Lung (tissue), 17 donors: ENCODE measurements at places on chromosomes 7 and 10. TPM values are rescaled to one million over a fixed set of nuclear protein-coding genes. Genes with fewer than 3 reads are reported as not detected.

Gene SH2B2
- 3.3 TPM for total RNA-seq

Gene MSS51
- total RNA-seq: 2.3 TPM

Gene MAPK8
- 33.9 TPM for total RNA-seq

Gene SMKR1
- 0.51 TPM for total RNA-seq

Gene DRGX
- total RNA-seq: not detected

- no peak overlapping the region for H3K4me3 ChIP-seq
- H3K4me1 ChIP-seq: no peaks in the 10 kb centered on the region
- no peak overlapping the region for H3K27ac ChIP-seq
- DNase-seq: no peak
Observed at GRCh38 chr7:43307522-43307921, 195.1 kb downstream of the HECW1 start.

- H3K4me1 ChIP-seq: no peaks in the 10 kb centered on the region
- DNase-seq: no peak
- no peak overlapping the region for H3K4me3 ChIP-seq
- no peak overlapping the region for H3K27ac ChIP-seq
Observed at GRCh38 chr7:108135446-108136190, 5.5 kb upstream of the LAMB4 start.

GRCh38 chr10:73744664-73744975 lies 448 bp downstream of the SEC24C start:
- peak; percentile 67 for DNase-seq
- H3K4me1 ChIP-seq: peaks cover 6% of the 10 kb centered on the region
- H3K4me3 ChIP-seq: peak overlapping the region; percentile 83
- H3K36me3 ChIP-seq: peaks cover 16% of the 10 kb centered on the region
- no peaks in the 10 kb centered on the region for H3K27me3 ChIP-seq
- H3K27ac ChIP-seq: peak overlapping the region; percentile 97

GRCh38 chr7:154744256-154744860 lies 258.6 kb downstream of the PAXIP1 start:
- no peaks in the 10 kb centered on the region for H3K36me3 ChIP-seq
- H3K27me3 ChIP-seq: no peaks in the 10 kb centered on the region
- no peak overlapping the region for H3K4me3 ChIP-seq
- H3K27ac ChIP-seq: no peak overlapping the region

GRCh38 chr7:157641866-157642265 lies 305.1 kb downstream of the DNAJB6 start:
- no peak for DNase-seq
- no peaks in the 10 kb centered on the region for H3K27me3 ChIP-seq
- no peaks in the 10 kb centered on the region for H3K4me1 ChIP-seq

DNA sequence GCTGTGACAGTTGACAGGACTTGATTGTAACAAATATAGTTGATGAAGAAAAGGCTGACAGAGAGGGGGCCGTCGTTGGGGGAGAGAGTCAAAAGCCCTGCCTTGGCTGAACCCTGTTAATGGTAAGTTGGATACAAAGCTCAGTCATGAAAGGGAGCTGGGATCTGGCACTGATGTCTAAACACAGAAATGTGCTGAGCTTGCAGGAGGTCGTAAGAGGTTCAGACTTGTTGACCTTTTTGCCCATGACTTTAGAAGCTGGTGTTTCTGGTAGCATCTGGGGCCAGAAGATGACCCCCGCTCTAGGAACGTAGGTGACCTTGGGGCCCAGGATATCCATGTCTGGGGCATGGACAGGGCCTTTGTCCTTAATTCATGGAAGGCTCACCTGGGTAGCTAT lies 294.7 kb downstream of the TCF7L2 start:
- no peaks in the 10 kb centered on the region for H3K4me1 ChIP-seq
- no peaks in the 10 kb centered on the region for H3K27me3 ChIP-seq
- no peak for DNase-seq

DNA sequence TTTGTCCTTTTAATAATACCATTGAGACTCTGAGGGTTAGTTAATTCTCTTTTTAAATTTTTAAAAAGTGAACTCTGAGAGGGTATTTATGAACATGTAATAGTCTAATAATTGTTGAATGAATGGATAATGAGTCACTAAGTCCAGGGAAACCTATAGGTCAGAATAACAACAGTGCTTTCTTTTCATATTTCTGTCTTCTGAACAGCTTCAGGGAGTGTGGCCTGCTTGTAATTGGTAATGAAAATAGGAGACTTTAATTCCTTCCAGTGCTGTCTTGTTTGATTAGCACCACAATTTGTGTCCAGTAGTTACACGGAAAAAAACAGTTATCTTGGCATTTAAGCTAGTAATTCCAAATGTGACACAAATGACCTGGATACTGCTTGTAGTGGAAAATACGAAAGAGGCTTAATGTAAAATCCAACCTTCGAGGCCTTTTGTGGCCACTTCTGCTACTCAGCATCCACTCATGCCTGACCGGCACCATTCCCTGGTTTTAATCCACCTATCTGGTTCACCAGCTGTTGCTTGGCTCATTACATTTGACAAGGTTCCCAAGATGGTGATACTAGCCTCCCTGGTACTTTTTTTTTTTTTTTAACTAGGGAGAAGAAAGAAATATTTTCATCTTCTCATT lies 149.3 kb upstream of the IMMP2L start:
- no peak for DNase-seq
- no peaks in the 10 kb centered on the region for H3K27me3 ChIP-seq
- no peaks in the 10 kb centered on the region for H3K4me1 ChIP-seq
- no peak overlapping the region for H3K4me3 ChIP-seq

DNA sequence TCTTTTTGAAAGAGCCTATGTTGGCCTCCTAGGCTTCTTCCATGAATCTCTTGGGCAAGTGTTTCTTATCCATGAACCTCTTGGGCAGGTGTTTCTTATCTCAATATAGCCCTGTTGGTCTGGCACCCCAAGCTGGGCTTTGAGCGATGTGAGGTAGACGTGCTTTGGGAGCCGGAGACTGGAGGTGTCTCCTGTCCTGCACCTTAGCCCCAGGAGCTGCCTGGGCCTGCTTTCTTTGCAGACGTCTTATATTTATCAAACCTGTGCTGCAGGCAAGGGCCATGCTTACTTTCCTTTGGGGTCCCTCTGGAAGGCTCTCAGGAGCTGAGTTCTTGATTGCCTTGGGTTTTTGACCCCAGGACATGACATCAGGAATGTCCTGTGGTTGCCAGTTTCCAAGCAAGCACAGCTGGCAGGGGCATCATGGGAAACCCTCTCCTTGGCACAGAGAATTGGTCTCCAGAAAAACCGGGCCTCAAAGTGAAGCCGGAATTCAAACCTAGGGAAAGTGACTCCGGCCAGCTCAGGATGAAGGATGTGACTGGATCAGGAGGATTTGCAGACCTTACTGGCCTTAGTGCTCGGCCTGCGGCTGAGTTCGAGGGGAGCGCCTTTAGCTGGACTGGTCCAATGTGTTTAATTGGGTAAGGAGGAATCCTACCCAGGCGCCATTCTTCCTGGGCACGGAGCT lies 2.8 kb downstream of the JAKMIP3 start:
- no peaks in the 10 kb centered on the region for H3K36me3 ChIP-seq
- peaks cover 12% of the 10 kb centered on the region for H3K4me1 ChIP-seq
- DNase-seq: no peak
- H3K27me3 ChIP-seq: no peaks in the 10 kb centered on the region

DNA sequence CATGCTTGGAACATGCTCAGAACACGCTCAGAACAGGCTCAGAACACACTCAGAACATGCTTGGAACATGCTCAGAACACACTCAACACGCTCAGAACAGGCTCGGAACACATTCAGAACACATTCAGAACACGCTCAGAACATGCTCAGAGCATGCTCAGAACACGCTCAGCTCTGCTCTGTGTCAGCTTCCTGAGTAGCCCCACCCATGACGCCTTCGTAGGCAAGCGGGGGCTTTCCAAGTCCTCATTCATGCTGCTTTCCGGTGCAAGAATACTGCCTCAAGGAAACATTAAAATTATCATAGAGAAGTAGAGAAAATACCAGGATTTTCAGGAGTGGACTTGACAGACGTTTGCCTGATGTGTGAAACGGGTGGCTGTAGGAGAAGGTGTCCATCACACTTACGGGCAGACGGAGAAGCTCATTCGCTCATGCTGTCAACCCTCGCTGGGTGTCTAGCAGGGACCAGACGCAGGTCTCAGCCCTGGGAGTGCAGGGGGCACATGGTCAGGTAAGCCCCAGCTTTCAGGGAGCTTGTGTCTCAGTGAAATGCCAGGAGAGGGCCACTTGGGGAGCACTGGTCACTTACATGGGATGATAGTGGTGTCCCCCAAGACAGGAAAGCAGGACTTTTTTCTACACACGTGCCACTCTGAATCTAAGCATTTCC lies 24.7 kb downstream of the EN2 start:
- no peaks in the 10 kb centered on the region for H3K36me3 ChIP-seq
- no peak overlapping the region for H3K4me3 ChIP-seq
- no peak for DNase-seq
- no peak overlapping the region for H3K27ac ChIP-seq
- H3K27me3 ChIP-seq: peaks cover 30% of the 10 kb centered on the region

DNA sequence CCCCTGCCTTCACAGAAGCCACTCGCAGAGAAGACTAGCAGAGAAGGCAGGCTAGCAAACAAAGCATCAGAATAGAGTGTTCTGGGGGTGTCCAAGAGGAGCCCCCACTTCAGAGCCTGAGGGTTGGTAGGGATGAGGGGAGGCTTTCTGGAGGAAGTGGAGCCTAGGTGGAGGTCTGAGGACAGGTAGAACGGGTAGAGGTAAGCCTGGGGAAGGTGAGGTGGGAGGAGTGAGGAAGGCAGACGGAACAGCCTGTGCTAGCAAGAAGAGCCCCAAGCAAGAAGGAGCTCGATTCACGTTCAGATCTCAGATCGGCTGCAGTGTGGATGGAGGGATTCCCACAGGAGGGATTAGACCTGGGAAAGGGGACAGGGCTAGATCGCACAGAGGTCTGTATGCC lies 66.0 kb upstream of the DUSP5 start:
- no peak for DNase-seq
- no peak overlapping the region for H3K27ac ChIP-seq
- no peaks in the 10 kb centered on the region for H3K27me3 ChIP-seq
- no peaks in the 10 kb centered on the region for H3K4me1 ChIP-seq
- H3K36me3 ChIP-seq: no peaks in the 10 kb centered on the region

DNA sequence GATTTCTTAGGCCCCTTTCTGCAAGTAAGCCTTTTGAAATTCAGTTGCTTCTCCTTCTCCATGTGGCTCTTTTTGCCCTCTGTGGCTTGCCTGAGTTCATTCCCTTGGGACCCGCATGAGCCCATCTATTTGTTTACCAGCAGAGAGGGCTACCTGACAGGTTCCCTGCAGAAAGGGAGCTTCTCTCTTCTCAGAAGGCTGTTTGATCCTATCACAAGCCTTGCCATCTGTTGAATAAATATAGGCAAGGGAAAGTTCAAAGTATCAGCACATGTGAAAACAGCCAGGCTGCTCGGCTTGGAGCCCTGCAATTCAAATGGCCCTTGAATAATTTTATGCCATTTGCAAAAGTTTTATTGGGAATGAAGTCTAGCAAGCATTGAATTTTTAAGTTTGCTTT lies 720.2 kb upstream of the FZD8 start:
- no peaks in the 10 kb centered on the region for H3K36me3 ChIP-seq
- H3K4me1 ChIP-seq: no peaks in the 10 kb centered on the region
- no peak overlapping the region for H3K27ac ChIP-seq
- no peaks in the 10 kb centered on the region for H3K27me3 ChIP-seq

DNA sequence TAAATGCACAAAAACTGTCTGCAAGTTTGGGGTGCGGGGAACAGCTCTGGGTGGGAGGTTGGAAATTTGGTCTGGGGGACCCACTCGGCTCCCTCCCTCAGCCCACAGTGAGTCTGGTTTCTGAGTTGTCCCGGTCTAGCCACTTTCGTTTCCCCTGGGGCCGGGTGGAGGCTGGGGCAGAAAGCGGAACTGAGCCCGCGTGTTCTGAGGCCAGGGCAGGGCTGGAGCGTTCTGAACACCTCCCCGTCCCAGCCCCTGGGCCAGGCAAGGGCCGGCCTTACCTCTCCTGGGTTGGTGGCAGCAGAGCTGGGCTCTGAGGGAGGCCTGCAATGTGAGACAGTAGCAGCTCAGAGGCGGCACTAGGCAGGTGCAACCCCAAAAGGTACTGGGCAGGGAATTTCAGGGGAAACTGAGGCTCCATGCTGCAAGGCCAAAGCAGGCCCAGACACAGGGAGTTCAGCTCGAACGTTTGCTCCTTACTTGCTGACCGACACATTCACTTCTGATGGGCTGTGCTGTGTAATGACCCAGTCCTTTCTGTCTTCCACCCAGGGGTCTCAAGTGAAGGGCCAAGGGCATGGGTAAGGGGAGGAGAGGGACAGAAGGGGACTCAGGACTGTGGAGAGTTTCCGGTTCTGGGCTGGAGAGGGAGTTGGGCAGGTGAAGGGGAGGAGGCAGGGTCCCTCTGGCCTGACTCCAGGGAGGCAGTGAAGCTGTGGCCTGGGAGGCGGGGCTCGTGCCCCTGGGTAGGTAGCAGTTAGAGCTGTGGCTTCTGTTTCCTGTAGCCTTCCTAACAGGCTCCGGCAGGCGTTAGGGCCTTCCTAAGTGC lies 3.0 kb downstream of the IRF5 start:
- H3K4me3 ChIP-seq: no peak overlapping the region
- H3K27ac ChIP-seq: no peak overlapping the region
- no peaks in the 10 kb centered on the region for H3K36me3 ChIP-seq
- peaks cover 14% of the 10 kb centered on the region for H3K27me3 ChIP-seq

- H3K4me1 ChIP-seq: no peaks in the 10 kb centered on the region
- H3K4me3 ChIP-seq: no peak overlapping the region
- H3K27me3 ChIP-seq: no peaks in the 10 kb centered on the region
- DNase-seq: no peak
Observed at GRCh38 chr7:1170741-1171501, 10.9 kb upstream of the ZFAND2A start.

DNA sequence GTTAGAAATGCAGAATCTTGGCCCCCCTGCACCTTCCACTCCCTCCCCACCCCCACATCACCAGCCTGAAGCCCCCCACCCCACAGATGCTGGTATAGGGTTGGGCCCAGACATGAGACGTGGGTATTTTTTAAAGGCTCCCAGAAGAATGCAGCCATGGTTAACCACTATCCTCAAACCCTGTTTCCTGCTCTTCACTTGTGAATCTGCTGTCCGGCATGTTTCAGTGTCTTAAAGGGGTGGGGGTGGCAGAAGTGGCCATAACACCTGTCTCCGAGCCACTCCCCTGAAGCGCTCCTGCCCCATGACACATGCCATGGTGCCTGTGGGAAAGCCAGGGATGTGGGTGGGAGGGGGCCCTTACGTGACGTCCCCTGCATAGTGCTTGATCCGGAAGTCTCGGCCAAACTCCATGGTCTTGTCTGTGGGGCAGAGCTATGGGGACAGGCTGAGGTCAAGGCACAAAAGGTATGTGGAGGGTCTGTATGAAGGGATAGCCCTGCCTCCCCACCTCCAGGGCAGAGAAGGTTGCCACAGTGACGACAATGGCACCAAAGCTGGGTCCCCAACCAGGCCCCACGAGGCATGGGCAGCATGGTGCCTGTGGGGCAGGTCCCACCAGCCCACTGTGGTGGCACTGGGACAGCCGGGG lies 9.6 kb downstream of the MYO1G start:
- no peak overlapping the region for H3K4me3 ChIP-seq
- DNase-seq: no peak
- H3K27ac ChIP-seq: no peak overlapping the region
- no peaks in the 10 kb centered on the region for H3K36me3 ChIP-seq

DNA sequence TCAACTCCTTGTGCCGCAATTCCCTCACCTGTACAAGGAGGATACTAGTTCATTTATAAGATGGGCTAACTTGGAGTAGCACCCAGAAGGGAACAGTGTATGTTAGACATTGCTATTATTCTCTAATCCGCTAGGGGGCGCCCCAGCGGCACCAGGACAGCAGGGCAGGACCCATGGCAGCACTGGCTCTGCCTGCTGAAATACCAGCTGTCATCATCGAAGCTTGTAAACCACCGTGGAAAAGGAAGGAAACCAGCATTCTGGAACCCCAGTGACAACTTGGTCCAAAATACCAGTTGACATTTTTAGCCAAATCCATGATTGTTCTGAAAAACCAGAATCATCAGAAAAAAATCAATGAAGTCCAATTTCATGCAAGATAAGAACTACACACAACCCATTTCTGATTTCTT lies 134.4 kb downstream of the ITGA8 start:
- H3K27me3 ChIP-seq: no peaks in the 10 kb centered on the region
- H3K36me3 ChIP-seq: peaks cover 30% of the 10 kb centered on the region
- H3K4me1 ChIP-seq: peaks cover 3% of the 10 kb centered on the region
- H3K27ac ChIP-seq: no peak overlapping the region
- H3K4me3 ChIP-seq: no peak overlapping the region
